ENCODE measurements at places on chromosomes 6 and 20.
A peak's percentile ranks its signal among the peaks of the same experiment; 100 is the strongest.

DNA sequence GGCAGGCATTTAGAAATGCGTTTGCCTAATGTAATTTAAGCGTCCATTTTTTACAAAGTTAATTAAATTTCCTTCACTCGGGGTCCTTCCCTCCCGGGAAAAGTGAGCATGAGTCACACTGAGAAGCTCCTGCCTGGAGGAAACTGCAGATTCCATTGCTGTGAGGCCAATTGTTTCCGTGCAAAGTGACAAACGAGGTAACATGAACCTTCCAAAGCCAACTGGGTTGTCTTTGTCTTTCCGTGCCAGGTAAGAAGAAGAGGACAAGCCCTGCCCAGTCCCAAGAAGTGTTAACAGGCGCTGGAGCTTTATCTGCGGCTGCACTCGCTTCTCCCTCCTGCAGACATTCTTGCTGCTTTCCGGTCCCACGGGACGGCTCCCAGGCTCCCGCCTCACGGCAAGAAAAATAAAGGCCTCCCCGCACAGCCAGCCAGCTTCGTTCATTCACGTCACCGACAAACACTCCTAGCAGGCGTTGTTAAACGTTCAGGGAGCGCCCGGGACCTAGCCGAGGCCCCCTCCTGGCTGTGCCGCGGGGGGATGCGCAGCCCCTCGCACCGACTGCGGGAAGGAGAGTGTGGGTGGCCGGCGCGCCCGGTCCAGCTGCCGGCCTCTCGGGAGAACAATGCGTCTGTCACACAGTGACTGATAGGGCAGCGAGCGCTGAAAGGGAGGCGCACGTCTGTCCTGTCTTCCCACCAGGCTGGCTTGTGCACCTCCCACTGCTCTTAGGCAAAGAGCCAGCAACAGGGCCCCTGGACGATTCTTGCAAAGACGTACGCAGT, 61.5 kb upstream of the HDDC2 start:
- DNase-seq = no peak

DNA sequence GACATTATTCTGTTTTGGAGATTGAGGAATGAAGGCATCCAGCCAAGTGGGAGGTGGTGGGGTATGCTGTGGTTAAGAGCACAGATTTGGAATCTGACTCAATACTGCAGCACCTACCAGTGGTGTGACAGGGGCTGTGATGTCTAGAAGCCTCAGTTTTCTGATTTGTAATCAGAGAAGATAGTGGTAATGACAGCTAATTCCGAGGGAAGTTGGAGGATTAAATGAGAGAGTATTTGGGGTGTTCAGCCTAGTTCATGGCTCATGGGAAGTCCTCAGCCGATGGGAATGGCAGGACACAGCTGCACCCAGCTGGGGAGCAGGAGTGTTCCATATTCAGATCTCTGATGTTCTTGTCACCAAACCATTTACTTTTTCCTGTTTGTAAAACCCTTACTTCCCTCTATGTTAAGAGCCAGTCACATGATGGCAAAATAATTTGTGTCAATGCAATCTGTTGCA, 9.3 kb downstream of the SLC9A8 start:
- no peak for DNase-seq

DNA sequence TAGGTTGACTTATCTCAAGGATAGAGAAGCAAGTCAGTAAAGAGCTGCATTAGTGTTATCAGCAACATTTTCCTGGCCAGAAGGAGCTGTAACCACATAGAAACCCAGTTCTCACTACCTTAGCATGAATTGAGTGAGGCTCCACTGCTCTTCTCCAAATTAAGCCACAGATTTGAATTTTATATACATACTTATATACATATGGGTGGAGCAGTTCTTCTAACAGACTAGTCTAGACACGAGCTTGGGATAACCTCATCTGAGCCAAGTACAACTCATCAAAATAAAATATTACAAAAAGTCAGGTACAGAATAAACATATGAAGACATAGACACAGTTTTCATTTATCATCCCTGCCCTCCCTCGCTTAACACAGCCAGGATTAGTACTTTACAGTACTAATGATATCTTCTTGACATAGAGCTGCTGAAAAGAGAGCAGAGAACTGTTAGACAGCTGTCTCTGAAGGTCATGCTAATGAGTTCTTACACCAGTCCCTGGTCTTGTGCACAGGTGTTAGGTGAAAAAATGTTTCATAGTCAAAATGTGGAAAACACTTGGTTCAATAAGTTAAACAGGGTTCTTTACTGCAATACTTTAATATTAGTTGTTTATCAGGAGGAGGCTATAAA, 147.4 kb upstream of the HTR1E start:
- no peak for DNase-seq

- DNase-seq = no peak
Measured at GRCh38 chr20:53735536-53736050, 142.0 kb upstream of the ZNF217 start.

DNA sequence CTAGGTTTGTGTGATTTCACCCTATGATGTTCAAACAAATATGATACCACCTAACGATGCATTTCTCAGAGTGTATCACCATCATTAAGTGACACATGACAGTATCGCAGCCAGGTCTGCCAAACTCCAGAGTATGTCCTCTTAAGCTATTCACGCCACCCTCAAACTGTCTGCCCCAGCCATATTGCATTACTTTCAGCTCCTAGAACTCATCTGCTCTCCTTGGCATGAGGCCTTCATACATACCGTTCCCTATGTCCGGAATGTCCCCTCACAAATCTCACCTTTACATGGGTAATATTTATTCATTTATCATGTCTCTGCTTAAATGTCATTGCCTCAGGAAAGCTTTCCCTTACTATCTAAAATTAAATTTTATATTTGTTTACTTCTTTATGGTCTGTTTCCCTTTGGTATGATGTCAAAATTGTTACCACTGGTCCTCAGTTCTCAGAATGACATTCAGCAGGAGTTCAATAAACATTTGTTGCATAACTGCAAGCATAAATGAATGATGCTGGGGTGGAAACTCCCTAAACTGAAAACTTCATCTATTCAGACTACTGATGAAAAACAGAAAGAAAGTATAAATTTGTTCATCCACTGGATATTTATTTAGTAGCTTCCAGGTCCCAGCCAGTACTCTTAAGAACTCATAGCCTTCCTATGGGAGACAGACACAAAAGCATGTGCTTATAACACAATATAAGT, 3.2 kb downstream of the SESN1 start:
- no peak for DNase-seq

GRCh38 chr20:60202046-60202445, 243.8 kb downstream of the CDH26 start:
- no peak for DNase-seq

DNA sequence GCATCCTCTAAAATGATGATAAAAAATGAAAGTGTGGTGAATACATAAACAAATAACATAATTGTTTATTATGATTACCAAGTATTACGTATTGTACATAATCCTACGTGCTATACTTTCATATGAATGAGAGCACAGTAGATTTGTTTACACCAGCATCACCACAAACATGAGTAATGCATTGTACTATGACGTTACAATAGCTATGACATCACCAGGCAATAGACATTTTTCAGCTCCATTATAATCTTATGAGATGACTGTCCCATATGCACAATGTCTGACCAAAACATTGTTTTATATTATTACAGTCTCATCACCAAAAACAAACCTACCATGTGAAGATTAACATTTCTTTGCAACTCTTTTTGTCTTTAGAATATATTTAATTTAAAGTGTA, 225.7 kb upstream of the TENT5A start:
- no peak for DNase-seq

GRCh38 chr6:74044417-74045096, 348.6 kb downstream of the CD109 start:
- DNase-seq = no peak

DNA sequence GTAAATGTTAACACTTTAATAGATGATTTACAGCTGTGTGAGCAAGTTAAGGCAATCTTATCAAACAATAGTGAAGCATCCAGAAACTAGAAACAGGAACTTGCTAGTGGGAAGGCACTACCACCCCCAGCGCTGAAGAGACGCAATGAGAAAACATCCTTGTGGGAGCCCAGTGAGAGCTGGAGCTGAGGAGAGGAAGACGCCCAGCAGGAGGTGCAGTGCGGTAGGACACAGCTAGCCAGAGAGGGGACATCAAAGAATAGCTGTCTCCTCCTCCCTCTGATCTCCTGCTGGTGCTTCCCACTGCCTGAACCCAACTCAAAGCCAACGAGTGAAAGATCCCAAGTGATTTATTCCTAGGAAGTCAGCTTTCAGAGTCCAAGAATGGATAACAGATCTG, 140.3 kb downstream of the COL12A1 start:
- no peak for DNase-seq

DNA sequence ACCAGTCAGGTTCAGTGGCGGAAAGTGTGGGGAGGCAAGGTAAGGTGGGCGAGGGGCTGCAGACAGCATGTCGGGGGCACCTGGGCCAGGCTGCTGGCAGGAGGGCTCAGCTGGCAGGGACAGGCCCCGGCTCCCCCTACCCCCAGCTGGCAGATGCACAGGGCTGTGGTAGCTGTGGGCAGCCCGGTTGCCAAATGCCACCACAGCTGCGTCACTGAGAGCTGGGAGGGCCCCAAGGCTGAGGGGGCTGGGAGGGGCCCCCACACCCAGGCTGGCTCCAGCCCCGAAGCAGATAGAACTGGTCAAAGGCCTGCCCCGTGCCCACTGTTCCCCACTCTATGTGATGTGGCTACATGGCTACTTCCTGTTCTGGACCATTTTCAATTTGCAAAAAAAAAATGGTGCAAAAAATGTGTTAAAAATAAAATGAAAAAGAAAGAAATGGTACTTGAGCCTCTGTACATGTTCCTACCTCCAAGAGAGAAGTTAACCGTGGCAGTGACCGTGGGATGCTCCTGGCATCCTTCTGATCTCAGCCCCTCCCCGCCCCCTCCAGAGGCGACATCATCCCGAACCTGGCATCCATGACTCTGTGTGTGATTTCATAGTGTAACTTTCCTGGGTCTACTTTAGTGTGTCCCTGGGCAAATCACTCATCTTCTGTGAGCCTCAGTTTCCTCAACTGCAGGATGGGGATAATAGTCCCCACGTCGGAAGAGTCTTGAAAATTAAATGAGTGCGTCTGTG, 64.4 kb downstream of the UBE2V1 start:
- peak; percentile 27 for DNase-seq

DNA sequence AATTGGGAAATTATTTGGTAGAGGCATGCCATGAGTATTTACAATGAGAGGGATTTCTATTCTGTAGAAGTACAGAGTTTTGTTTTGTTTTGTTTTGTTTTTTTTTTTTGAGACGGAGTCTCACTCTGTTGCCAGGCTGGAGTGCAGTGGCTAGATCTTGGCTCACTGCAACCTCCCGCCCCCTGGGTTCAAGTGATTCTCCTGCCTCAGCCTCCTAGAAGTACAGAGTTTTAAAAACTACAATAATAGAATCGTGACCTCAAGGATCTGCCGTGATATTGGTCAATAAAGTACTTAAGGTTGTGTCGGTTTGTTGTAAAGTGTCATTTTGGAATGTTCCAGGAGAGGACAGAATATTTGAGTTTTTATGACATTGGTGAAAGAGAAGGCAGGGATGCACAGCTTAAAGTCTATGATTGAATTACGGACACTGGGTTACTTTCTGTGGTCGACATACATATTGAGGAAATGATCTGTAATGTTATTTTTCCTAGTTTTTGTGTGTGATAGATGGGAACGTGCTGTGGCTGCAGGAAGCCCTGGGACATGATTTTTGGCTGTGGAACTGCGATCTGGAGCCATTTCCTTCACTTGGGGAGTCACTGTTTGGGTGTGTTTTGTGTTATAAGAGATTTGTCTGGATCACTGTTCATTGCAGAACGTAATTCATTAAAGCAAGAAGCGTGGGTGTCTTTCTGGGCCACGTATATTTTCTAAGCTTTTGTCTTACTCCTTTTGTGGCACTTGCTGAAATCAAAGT, 59.6 kb downstream of the TIAM2 start:
- no peak for DNase-seq

DNA sequence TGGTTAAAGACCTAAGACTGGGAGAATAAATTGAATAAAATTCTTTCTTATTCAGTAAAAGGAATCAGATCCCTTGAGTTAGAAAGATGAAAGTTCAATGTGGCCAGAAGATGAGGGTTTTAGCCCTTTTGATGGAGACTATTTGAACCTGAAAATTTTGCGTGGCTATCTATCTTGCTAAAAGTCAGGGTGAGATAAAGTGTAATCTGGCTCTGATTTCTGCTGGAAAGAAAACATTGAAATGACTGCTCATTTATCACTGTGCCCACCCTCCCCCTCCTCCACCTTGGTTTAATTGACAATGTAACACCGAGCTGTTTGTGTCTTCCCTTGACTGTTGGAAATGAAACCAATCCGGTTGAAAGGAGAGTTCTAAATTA, 32.9 kb upstream of the TCF21 start:
- DNase-seq = no peak

DNA sequence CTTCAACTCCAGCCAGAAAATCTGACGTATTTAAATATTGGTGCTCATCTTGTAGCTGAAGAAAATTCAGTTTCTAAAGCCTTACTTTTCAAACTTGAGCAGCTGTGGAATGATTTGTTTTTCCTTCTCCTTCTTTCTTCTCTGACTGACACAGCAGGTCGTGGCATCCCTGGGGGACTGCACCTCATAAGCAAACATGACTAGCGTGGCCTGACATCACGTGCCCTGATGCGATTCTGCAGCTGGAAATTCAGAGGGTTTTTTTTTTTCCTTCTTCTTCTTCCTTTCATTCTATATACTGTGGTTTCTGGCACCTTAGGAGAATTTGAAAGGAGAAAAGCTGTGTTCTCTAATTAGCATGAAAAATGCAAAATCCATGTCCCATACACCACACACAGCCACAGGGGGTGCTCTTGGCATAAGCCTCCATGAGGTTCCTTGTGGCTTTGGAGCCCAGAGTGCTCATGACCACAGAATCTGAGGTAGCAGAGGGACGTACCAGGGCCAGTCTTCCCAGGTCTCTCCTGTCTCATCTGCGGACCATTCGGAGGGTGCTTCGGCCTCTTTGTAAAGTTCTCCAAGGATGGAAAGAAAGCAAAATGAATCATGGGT, 258.5 kb upstream of the CDH4 start:
- DNase-seq = no peak

- no peak for DNase-seq
Measured at GRCh38 chr20:32516583-32517517, 68.3 kb downstream of the NOL4L start.

DNA sequence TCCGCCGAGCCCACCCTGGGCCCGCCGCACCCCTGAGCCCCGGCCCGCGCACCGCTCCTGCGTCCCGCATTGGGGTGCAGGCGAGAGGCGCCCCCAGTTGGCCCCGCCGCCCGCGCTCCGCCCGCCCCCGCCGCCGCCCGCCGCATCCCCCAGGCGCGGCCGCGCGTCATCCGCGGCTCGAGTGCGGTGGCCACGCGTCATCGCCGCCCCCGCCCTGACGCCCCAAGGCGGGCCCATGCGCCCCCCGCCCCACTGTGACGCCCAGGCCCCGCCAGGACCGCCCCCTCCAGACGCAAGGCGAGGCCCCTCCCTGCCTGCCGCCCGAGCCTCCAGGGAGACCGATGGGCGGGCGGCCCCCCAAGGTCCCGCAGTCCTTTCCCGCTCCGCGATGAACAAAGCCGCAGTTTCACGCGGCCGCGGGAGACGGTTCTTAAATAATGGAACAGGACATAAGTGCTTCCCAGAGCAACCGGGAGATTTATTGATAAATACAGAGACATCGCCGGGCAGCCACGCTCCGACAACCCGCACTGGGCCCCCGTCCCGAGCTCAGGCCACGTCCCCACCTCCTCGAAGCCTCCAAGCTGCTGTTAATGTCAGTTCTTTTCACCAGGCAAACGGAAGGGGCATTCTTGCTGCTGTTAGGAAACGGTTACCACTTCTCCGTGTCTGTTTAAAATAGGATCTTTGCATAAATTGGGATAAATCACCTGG, at the start of gene ANKRD60:
ANKRD60 (minus strand) TSS at position 170 of the 714 bp plus-strand sequence; CDS start at position 170, 0 bp downstream.
- peak; percentile 38 for DNase-seq
